ENCODE measurements at places on chromosomes 11 and 22. TPM values are rescaled to one million over a fixed set of nuclear protein-coding genes. Genes with fewer than 3 reads are reported as not detected.
A peak's percentile ranks its signal among the peaks of the same experiment; 100 is the strongest.

DNA sequence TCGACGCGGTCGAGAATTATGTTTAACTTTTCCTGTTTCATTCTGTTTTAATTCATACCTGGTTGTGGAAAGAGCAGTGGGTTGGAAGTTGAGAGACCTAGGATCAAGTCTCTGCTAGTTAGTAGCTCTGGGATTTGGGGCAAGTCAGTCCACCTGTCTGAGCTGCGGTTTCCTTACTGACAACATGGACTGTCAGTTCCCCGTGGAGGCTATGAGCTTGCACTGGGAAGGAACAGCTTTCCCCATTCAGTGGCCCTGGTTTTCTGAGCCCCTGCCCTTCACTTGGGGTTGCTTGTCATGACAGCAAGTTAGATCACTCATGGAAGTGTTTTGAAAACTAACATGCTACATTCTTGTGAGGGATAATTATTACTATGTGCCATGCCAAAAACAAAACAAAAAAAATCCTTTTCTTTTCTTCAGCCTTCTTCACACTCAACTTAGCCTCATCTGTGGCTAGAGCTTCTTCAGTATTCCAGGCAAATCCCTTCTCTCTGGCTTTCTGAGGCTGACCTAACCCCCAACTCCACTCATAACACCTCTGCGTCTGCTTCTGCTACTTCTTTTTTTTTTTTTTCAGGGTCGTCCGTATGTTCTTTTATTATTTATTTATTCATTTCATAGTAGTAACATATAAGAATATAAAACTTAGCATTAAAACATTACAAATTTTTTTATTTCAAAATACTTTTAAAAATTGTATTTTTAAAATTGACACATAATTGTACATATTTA lies 43.0 kb upstream of the ZBED5 start:
- no peak for DNase-seq

DNA sequence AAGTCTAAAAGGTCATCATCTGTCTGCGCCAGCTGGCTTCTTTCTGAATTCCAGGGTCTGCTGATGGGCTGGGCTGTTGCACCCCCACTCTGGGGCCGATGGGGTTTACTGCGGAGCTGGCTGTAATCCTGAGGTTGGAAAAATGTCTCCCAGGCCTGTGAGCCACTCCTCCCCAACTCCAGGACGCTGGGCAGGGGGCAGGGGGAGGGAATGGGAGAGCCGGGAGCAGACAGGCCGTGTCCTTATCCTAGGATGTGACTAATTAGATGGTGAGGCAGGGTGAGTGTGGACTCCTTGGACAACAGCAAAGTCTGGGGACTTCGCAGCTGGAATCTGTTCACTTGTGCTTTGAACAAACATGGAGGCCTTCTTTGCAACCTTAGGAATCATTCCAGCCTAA lies 48.7 kb downstream of the LRRC32 start:
- DNase-seq = no peak

The SUSD2 gene
- 0.03 TPM for total RNA-seq

DNA sequence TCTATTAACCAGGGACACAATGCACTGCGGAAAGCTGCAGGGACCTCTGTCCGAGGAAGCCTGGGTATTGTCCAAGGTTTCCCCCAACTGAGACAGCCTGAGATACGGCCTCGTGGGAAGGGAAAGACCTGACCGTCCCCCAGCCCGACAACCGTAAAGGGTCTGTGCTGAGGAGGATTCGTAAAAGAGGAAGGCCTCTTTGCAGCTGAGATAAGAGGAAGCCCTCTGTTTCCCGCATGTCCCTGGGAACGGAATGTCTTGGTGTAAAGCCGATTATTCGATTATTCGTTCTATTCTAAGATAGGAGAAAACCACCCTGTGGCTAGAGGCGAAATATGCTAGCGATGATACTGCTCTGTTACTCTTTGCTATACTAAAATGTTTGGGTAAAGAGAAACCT lies 5.2 kb downstream of the BET1L start:
- no peak for DNase-seq

DNA sequence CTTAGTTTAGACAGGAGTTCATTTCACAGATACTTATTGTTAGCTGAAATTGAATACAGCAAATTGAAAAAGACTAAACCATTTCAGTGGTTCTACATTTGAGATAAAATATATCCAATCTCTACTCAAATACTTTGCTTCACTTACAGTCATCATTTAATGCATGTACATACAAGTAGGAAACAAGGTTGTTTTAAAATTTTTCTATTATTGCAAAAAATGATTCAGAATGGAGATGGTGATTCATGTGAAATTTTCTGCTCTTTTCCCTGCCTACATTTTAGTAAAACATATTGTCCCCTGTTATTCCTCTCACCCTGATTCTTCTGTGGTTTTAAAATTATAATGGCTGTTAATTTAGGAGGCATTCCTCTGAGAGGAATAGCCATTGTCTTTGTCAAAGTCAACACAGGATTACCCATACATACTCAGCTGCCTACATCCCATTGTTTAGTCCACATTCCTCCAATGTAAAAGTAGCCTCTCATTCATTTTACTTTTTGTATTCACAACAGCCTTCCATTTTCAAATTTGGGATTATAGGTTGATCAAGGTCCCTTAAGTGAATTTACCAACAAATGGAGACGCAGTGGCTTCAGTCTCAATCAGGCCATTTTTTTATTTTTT lies 60.1 kb downstream of the TRPC6 start:
- DNase-seq = peak; percentile 33

DNA sequence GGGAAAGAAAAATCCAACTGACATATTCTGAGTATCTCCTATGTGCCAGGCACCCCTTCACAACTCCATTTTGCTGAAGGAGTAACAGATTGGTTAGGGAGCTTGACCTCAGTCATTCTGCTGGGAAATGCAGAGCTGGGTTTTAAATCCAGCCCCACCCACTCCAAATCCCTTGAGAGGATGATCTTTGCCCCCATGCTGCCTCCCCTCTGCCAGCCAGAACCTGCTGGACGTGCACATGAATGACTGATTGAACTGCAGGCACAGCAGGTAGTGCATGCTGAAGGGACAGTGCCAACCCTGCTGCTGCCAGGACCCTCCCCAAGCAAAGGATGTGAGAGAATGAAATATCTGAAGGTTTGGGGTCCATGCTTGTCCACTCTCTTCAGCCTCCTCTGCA lies 340.9 kb downstream of the BUD13 start:
- no peak for DNase-seq

GRCh38 chr11:128551058-128551457 lies 36.3 kb downstream of the ETS1 start:
- DNase-seq = no peak

Measured in foreskin keratinocyte (primary cell).